ENCODE measurements at places on chromosomes 6 and 20.

DNA sequence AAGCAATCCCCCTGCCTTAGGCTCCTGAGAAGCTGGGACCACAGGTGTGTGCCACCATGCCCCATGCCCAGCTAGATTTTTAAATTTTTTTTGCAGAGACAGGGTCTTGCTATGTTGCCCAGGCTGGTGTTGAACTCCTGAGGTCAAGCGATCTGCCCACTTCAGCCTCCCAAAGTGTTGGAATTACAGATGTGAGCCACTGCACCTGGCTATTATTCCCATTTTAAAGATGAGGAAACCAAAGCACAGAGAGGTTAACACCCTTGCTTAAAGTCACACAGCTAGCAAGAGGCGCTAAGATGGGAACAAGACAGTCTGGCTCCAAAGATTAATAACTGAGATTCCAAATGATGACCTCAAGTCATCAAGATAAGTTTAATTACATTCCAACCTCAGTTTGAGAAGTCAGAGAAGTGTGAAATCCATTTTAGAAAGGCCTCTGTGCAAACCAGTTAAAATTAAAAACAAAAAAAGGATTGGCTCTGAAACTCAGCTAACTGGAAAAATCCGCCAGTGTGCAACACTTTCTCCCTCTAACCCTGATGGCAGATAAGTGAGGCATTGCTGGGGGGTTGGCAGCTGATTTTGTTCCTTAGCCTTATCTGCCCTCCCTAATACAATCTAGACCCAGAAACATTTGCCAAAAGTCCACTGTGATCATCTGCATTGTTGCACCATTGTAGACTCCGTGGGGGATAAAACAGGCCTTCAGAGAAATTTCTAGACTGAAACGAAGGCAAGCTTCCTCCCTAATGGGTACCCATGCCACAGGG is 55.5 kb downstream of the CPNE5 start:
- peak; percentile 73 for DNase-seq

DNA sequence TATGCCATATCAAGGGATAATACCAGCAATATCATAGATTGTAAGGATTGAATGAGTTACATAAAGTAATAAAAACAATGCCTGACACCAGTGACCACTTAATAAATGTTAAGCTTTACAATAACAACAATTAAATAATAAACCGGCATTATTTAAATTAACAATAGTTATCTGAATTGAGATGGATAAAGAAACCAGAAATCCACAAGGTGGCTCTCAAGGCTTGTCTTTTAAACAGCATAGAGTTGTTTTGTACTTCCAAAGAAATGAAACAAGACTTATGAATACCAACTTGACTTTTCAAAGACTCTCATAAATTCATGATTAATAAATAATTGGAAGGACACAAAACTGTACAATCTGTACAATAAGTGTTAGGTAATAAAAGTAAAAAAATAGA is 203.1 kb downstream of the ASCC3 start:
- peak; percentile 26 for DNase-seq

- no peak for DNase-seq
Observed at GRCh38 chr6:163616452-163616851, 201.9 kb downstream of the QKI start.

- no peak for DNase-seq
Observed at GRCh38 chr6:13242590-13242989, 85.7 kb downstream of the TBC1D7 start.

DNA sequence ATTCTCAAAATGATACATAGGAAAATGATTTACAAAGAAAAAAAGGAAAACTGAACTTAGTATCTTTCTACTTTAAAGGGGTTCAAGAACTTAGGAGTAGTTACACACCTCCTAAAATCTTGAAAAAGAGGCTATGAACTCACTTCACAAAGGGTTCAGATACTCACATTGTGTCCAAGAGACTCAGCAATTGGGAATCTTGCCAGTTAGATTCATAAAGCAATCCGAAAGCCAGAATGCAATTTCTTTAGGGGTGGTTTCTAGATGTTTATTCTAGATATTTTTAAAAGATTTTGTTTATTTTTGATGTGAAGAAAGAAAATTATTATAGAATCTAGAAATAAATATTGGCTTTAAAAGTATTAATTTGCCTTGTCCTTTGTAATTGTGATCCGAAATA is 1.7 kb upstream of the MYB start:
- DNase-seq, result peak; percentile 39

GRCh38 chr20:33211817-33212424 is 5.2 kb upstream of the BPIFA3 start:
- DNase-seq, result peak; percentile 57

DNA sequence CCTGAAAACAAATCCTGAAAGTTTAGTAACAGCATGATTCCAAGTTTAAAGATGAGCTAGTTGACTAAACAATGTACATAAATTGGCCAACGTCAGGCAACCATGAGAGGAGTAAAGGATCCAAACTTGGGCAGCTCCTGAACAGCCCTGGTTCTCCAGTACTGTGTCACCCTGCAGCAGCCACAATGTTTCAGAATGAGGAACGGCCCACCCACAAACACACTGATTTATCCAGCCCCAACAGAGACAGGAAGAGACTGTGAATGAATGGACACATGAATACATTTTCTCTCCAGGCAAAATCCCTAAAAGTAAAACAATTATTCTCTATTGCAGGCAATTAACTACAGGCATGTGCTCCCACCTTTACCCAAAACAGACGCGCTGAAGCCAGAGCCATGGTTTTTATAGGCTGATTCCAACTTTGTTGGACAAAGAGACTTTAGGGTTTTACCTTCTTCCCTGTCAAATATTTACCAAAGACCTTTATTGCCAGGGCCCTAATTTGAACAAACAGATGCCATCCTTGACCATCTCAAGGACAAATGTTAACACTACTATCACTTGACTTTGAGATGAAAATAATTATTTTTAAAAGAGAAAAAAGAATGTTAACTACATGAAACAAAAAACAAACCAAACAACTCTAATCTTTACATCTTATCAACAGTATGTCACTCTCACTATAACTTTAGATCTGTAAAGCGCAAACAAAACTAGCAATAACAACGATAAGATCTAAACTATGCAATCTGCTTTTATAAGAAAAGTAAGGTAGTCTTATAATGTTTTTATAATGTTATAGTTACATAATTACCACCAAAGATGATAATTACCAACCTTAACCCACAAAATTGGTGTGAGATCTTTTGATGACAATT is 22.9 kb downstream of the CNKSR3 start:
- DNase-seq, result no peak

DNA sequence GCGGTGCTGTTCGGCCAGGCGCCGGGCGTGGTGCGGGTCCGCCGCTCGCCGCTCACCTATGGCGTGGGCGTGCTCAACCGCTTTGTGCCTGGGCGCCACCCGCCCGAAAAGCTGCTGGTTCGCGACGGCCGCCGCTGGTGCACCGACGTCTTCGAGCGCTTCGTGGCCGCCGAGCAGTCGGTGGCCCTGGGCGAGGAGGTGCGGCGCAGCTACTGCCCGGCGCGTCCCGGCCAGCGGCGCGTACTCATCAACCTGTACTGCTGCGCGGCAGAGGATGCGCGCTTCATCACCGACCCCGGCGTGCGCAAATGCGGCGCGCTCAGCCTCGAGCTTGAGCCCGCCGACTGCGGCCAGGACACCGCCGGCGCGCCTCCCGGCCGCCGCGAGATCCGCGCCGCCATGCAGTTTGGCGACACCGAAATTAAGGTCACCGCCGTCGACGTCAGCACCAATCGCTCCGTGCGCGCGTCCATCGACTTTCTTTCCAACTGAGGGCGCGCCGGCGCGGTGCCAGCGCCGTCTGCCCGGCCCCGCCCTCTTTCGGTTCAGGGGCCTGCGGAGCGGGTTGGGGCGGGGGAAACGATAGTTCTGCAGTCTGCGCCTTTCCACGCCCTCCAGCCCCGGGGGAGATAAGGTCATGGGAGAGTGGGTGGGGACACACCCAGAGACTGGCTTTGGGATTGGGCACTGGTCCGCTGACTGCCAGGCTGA is 15.7 kb downstream of the ADISSP start:
- peak; percentile 31 for DNase-seq

GRCh38 chr20:33279261-33279910 is 3.6 kb upstream of the BPIFB1 start:
- DNase-seq, result no peak

DNA sequence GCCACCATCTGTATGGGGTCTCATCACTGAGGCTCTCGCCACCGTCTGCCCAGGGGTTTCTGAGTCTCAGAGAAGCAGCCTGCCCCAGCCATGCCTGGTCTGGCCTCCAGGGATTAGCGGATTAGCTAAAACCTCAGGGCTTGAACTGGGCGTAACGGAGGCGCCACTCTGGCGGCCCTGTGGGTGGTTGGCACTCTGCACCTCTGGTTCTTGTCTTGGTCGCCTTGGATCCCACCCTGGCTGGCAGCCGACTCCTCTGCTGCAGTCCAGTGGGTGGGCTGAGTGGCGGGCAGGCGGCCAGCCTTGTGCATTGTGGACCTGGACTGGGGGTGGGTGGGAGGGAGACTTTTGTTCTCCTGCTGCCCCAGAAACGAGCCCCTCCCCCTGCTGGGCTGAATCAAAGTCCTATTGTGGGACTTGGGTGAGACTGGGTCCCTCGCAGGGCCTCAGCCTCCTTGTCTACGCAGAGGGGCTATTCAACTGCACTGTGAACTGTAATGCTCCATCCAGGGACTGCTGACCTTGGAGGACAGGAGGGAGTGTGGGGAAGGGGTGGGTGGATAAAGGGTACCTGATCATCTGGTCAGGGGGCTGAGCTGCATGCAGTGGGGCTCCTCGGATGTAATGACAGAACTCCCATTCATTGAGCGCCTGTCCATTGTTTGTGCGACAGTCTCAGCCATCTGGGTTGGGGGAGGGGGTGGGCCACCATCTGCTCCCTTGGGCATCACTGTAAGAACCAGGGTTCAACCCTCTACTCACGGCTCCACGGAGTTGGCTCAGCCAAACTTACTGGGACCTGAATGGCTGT is 23.9 kb downstream of the SUN5 start:
- no peak for DNase-seq

GRCh38 chr6:161476711-161477110 is 202.8 kb upstream of the AGPAT4 start:
- DNase-seq, result peak; percentile 5

DNA sequence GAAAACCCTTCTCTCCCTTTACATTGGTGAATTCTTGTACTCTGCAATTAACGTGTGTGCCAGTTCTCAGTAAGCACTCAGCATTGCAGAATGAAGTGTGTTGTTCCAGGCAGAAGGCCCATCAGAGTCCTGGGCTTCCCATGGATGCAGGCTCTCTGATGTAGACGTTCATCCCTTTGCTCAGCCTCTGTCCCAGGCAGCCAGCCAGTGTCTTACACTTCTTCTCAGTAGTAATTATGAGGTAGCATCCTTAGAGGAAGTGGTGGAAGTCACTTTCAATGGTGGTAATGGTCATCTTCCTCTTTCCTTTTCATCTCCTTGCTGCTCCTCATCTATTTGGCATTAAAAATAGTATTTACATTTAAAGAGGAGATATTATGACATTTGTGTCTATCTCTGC is 66.7 kb upstream of the FYN start:
- no peak for DNase-seq

DNA sequence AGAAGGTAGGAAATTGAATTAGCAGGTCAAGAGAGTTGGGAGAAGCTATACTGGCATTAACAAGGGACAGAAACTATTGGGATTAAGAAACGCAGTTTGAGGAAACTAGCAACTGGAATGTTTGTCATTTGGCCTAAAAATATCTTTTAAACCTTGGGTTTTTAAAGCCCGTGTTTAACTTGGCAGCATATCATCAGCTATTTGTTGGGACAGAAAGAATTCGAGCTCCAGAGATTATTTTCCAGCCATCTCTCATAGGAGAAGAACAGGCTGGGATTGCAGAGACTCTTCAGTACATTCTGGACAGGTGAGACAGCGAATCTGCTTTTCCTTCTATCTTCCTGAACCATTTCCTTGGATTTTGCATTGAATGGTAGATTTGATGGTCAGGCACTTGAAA is 17.8 kb downstream of the ACTR5 start:
- DNase-seq, result no peak

- DNase-seq, result no peak
Observed at GRCh38 chr20:51803148-51803854, 980 bp upstream of the SALL4 start.

DNA sequence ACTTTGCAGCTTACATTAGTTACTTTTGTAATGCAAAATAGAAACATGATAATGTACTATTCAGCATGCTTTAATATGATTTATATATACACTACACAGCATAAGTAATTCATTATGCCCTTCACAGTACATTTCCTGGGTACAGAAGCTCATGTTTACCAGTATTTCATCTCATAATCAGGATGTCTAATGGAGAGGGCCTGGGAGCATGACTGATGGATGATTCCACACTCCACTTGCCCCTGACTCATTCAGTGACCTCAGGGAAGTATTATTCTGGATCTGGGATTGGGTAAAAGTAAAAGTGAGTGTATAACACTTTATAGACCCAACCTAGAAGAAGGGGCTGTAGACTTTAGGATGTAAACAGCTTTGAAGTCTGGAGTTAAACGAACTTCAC is 31.4 kb upstream of the BACH2 start:
- no peak for DNase-seq

- DNase-seq, result no peak
Observed at GRCh38 chr20:23126281-23127061, 40.3 kb upstream of the CD93 start.

- no peak for DNase-seq
Observed at GRCh38 chr6:141050471-141050870, 1082.3 kb upstream of the GJE1 start.

DNA sequence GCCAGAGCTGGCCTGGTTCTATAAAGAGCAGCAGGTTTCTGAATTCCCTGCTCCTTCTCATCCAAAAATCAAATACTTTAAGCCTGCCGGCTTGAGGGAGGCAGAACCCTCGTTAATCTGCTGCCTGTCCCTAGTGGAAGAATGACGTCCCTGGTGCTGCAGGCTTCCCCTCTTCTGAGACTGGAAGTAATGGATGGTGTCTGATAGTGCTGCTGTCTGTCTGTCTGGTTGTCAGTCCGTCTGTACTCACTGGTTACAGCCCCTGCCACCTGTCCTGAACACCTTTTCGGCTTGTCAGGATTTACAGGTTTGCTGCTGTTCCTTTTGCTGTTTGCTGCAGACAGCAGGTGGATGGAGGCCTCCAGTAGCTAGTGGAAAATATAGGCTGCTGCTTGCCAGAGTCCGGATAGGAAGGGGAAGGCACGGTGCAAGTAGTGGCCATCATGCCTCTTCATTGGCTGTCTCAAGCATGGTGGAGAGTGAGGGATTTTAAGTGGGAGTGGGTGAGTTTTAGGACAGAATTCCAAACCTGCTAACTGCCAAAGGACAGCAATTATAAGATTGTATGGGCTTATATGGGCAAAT is 2.5 kb downstream of the RIMS1 start:
- no peak for DNase-seq

- no peak for DNase-seq
Observed at GRCh38 chr6:44284121-44284520, 13.9 kb downstream of the TMEM151B start.

All from cardiac fibroblast (primary cell).